ENCODE measurements at places on chromosomes 2 and 18.

GRCh38 chr2:177857538-177857937 lies 215.0 kb downstream of the PDE11A start:
- no peak for DNase-seq

DNA sequence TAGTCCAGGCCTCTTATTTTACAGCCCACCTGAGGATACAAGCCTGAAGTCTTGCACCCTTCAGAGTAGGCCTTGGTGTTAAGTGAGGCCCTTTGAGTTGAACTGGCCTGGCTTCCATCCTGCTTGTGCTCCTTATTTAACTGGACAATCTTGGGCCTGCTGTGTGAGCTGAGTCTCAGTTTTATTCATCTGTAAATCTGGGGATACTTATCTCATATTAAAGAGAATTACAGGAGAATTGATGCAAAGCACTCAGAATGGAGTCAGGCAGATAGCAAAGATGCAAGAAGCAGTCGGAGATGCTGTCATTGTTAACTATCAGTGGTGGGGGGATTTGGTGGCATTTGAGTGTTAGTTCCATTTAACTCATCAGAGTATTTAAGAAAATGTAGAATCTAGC lies 36.8 kb downstream of the MFSD6 start:
- DNase-seq, result no peak

- no peak for DNase-seq
Observed at GRCh38 chr2:181850936-181851560, 40.5 kb upstream of the ITPRID2 start.

- DNase-seq, result no peak
Observed at GRCh38 chr2:230085201-230085600, 16.5 kb upstream of the SLC16A14 start.
